Iris pigment epithelial cell (primary cell): ENCODE measurements at places on chromosomes 3 and 15.

- DNase-seq, result no peak
Measured at GRCh38 chr3:194686414-194686815, 732 bp downstream of the FAM43A start.

DNA sequence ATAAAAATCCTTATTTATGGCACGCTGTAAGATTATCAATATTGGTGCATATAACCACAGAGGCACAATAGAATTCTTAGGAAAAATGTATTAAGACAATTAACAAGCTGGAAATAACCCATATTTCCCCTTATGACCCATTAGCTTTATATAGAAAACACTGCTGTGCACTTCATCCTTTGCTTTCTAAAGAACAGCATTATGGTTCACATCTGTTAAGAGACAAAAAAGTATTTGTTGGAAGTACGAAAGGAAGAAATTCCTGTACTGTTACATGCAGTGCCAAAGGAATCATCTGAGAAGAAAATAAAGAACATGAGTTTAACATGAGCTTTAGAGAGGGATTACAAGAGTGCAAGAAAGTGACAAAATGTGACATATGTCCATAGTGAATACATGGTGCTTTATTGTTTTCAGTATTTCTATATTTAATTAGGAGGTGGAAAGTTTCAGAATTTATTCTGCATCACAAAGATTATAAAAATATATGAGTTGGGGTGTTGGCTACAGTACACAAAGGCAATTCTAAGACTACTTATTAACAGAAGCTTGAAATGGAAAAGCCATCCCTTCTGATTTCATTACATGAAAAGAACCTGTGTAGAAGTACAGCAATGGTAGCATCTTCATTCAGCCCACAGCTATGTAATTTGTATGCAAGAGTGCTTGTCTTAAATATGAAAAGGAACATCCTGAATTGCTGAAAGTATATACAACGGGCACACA is 6.8 kb downstream of the UBE3A start:
- no peak for DNase-seq

DNA sequence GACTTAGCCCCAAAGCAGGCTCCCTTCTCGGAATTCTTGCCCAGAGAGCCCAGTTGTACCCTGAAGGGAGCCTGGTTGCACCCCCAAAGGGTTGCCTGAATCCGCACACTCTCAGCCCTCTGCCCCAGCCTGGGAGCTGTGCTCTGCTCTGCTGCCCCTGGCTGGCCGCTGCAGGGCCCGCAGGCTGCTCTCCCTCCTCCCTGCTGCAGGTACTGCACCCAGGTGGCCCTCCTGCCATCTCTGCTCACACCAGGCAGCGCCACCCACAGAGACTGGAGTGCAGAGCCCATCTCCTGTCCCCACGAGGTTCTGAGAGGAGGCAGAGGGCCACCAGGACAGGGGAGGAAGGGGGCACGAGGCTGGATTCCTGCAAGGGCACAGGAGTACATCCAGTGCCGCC is 134.2 kb upstream of the NSMCE3 start:
- DNase-seq, result no peak

DNA sequence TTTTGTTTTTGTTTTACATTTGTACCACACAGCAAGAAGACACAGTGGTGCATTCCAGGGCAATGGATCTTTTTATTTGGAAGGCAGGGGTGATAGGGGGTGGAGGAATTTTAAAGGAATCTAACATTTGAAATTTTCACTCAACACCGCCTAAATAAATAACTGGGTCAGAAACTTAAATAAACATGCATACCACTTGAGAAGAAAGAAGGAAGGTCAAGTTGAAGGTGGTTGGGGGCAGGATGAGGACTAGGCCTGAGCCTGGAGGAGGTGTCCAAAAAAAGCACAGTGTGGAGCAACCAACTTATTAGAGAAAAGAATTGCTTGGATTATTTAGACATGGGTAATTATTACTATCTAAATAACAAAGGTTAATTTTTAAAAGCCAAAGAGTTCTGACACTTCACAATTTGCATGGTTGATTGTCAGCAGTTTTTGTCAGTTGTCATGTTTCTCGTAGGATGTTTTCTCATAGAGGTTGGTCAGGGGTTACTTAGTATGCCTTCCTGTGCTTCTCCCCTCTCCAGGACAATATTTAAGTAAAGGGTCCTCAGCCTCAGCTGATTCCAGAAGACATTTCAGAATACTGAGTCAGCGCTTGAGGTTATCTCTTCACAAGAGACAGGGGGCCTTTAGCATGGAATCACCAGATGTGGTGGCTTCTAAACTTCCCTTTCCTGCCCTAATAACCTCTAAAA is 173.7 kb upstream of the SLC2A2 start:
- peak; percentile 51 for DNase-seq

DNA sequence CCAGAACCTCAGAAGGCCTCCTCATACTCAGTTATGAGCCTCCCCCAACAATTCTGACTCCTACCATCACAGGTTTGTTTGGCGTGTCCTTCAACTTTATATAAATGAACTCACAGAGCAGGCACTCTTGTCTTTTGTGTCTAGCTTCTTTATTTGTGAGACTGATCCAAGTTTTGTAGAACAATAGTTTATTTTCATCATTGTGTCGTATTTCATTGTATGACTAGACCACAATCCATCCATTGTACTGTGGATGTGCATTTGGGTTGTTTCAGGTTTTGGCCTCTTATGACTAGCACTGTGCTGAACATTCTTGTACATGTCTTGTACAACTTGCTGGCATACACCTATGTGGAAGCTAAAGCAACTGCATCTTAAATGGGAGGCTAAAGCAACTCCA is 292.8 kb upstream of the LYSMD4 start:
- DNase-seq, result no peak

DNA sequence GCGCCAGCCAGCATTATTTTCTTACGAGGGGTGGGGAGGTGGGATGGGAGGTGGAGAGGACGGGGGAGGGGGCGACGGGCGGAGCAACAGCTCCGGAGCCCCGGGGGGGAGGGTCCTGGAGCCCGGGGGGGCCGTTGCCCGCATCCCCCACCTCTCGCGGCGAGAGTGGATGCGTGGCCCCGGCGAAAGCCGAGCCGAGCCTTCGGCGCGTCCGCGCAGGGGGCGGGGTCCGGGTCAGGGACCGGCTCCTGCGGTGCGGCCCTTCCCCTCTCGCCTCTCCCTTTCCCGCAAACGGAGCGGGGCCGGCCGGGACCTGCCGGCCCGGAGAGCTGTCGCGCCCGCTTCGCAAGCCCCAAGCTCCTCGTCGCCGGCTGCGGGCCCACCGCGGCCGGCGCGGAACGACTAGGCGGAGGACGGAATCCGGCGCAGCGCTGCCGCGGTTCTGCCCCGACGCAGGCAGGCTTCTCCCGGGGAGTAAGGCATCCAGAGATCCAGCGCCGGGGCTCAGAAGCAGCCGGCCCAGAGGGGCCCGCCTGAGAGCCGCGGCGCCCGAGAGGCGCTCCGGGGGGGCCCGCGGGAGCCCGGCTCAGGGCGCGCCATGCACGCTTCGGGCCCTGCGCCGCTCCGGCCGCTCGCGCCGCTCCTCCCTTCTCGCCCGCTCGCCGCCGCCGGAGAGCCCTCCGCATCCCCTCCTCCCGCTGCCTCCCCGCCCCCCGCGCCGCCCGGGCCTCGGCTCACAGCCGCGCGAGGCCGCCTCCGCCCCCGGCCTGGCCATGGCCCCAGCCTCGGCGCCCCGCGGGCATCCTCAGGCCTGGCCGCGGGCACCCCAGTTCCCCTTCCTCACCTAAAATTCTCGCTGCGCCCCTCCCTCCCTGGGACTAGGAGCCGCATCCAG is 459 bp upstream of the ADCY5 start:
- DNase-seq, result peak; percentile 44

DNA sequence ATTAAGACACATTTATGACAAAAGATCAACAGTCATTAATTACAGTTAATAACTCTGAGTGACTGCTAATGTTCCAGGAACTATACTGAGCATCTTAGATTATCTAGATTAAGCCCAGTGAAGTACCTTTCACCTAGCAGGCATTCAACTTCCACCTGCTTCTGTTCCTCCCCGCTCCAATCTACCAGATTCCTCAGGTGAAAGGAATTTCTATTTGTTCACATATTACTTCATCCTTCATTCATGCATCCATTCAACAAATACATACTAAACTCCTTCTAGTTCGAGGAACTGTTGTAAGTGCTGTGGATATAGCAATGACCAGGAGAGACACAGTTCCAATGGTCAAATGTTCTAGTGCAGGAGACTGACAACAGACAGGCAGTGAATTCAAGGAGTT is 139.3 kb downstream of the FILIP1L start:
- DNase-seq, result no peak

DNA sequence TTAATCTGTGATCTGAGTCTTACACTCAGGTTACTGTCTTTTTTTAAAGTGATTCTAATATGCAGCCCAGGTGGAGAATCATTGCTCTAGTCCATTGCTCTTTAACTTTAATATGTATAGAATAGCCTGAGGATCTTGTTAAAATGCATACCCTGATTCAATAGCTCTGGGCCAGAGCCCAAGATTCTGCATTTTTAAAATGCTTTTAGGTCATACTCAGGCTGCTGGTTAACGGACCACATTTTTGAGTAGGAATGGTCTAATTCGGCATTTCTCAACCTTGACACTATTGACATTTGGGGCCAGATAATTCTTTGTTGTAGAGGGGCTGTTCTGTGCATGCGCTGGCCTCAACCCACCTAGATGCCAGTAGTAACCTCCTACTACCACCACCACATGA is 20.9 kb upstream of the FSTL1 start:
- DNase-seq, result peak; percentile 74

DNA sequence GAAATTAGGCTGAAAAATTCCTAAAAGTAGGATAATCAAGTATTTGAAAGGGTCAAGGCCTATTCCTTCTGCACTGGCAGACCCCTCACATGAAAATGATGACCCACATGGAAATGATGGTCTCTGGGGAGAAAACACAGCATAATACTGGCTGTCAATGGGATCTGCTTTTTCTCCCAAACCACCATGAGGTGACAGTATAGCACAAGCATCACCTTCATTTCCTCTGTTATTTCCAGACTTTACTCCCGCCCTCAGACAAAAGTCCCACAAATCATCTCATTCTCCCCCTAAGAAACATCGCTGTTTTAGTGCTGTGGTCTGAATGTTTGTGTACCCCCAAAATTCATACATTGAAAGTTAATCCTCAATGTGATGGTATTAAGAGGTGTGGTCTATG is 161.0 kb downstream of the RSL24D1 start:
- no peak for DNase-seq

- peak; percentile 26 for DNase-seq
Measured at GRCh38 chr15:34436956-34437442, 609 bp downstream of the GOLGA8A start.

DNA sequence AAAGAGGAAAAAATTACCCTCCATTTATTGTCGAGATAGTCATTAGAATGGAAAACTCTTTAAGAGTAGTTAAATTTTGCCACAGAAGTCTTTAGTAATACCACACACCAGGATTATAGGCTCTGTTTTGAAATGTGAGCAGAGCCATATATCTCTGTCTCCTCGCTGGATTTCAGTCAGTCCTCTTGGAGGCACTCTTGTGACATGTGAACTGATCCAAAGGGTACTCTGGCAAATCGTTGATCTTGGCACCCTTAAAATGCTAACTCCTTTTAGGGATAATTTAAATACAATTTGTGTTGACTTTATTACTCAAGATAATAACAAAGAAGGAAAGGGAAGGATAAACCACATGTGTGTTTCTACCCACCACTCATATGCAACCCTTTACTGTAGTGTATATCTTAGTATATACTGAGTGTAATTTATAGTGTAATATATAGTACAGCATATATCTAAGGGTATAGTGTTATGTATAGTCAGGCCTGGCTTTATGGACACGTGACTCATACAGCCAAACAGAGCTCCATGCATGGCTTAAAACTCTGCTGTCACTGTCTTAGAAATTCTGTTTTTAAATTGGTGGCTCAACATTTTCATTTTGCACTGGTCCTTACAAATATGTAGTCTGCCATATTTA is 12.3 kb upstream of the KPNA4 start:
- DNase-seq, result peak; percentile 15

DNA sequence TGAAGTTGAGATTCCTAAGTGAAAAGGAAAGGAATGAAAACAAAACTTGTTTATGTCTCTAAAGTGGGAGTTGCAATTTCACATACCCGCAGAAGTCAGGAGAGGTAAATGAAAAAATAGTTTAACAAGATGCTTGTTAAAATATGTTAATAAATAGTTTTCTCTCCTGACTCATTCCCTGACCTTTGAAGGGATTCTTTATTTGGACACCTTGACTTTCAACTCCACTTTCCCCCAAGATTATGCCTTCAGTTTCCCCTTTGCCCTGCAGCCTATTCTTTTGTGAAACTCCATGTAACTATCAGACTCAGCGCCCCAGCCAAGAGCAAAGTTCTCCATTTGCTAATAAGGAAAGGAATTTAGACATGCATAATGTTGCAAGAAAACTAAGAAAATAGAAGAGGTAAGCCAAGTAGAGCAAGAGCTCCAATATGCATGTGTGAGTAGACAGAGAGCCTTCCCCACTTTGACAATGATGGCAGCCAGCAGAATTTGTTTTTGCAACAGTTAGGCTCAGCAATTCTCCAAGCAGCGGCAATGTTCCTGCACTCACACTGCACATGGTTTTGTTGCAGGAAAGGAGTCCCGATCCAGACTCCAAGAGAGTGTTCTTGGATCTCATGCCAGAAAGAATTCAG is 61.2 kb downstream of the CD200 start:
- peak; percentile 51 for DNase-seq

DNA sequence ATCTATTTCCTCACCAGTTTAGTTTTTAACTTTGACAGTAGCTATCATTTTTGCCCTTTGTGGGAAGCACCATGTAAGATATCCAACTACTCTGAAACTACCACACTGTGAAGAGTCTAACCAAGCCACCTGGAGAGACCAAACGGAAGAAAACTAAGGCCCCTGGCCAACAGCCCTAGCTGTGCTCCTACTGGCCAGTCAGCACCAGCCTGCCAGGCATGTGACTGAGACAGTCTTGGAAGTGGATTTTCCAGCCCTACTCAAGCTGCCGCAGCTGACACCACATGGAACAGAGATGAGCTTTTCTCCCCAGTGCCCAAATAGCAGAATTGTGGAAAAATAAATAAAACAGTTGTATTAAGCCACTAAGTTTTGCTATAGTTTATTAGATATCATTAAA is 2.9 kb upstream of the TBC1D5 start:
- no peak for DNase-seq

DNA sequence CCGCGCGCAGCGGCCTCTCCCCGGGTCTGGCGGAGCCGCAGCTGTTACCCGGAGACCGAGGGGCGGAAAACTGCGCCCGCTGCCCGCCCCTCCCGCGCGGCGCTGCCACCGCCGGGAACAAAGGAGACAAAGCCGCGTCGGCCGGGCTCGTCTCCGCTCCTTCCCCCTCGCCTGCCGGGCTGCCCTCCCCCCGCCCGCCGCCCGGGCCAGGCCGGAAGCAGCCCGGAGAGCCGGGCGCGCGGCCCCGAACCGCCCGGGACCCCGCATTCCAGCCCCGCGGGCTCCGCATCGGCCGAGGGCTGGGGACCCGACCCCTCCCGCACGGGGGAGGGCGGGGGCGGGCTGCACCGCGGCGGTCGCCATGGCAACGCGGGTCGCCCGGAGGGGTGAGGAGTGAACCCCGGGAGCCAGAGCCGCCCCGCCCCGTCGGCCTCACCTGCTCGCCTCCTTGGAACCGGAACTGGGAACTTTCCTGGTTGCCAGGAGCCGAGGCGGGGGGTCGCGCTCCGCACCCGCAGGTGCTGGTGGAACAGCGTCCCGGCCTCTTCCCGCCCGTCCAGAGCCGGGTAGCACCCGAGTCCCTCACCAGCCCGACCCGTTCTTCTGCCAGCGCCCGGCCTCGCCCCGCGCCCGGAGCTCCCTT is 448 bp downstream of the PLXNB1 start:
- peak; percentile 42 for DNase-seq
